ENCODE measurements at places on chromosomes 4 and X.

GRCh38 chr4:8192748-8193738 is 6.0 kb upstream of the SH3TC1 start:
- no peak for DNase-seq

GRCh38 chrX:108696690-108697089 is 39.7 kb downstream of the IRS4 start:
- DNase-seq: no peak

- no peak for DNase-seq
These were observed 180.1 kb upstream of the S100G start for GRCh38 chrX:16469870-16470269.

DNA sequence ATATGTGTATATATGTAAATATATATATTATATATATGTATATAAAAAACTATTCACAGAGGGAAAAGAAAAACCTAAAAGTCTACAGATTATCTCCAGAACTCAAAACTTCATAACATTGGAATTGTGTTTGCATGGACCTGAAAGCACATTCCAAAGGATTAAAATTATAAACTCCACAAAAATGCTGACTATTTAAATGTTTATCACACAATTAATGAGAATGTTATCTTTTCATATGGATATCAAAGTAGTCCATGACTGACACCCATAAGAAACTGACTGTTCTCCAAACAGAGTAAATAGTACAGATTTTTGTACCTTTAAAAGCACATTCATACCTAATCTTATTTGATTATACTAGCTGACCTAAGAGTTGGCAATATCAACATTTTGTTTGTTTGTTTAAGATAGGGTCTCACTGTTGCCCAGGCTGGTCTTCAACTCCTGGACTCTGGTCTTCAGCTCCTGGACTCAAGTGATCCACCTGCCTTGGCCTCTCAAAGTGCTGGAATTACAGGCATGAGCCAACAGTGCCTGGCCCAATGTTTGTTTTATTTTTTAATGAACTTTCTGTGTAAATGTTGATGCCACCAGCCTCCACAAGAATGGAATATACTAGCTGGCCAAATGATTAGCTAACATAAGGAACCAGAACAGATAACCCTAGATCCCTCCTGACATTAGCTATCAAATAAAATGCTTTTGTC is 50.0 kb downstream of the SLC39A8 start:
- DNase-seq: no peak

GRCh38 chr4:73780834-73781233 is 40.5 kb downstream of the CXCL8 start:
- DNase-seq: no peak

DNA sequence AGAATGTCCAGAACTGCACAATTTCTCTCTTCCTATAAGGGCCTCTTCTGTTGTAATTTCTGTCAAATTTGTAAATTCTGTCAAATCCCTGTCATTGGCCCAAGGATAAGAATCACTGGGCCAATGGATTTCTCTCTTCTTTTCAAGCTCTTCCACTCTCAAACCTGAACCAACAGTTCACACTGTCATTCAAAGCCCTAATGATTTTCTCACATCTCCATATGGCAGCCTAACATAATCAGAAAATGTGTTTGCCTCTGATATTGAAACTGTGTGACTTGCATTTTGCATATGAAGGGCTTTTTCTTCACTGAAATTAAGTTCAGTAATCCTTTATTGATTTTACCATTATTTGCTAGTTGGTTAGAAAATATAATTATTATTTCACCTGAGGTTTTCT is 1349.1 kb downstream of the FSTL5 start:
- DNase-seq: no peak

DNA sequence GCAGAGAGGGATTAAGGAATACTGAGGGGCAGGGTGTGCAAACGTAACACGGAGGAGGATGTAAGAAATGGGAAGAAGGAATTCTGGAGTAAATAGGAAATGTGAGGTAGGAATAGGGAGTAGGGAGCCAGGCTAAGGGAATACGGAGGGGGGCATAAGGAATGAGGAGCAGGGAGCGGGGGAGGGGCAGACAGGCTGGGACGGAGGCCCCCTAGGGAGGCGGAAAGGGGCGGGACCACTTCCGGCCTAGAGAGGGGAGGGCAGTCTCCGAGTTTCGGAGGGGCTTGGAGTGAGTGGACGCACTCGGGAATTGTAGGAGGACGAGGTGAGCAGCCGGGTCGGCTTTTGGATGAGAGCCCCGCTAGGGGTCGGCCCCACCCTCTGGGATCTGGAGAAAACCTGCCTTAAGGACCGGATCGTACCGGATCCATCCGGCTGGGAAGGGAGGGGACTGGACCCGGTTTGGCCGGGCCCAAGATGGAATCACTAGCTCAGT is 612 bp downstream of the MAGED2 start:
- peak; percentile 15 for DNase-seq

DNA sequence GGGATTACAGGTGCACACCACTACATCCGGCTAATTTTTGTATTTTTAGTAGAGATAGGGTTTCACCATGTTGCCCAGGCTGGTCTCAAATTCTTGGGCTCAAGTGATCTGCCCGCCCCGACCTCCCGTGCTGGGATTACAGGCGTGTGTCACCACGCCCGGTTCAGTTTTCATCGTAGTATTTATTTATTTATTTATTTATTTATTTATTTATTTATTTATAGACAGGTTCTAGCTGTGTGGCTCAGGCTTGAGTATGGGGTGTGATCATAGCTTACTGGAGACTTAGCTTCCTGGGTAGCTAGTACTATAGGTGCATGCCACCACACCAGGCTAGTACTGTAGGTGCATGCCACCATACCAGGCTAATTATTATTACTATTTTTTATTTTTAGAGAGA is 64.1 kb upstream of the STOX2 start:
- no peak for DNase-seq

GRCh38 chr4:85113706-85114105 is 147.2 kb upstream of the WDFY3 start:
- DNase-seq: no peak

GRCh38 chrX:40171513-40172400 is 74.0 kb upstream of the BCOR start:
- DNase-seq: no peak

DNA sequence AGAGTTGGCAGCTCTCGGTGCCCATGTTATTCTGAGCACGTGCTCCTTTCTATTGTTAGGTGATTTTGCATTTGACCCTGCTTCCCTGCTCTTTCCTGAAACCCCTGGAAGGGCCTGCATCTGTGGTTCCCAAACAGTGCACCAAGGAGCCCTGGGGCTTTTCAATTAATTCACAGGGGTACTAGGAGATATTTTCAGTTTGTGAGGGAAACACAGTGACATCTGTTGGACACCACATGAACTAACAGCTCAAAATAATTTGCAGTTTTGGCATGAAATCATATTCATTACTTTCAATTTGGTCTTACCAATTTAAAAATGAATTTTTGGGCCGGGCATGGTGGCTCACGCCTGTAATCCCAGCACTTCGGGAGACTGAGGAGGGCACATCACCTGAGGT is 156.6 kb downstream of the GATB start:
- no peak for DNase-seq

- no peak for DNase-seq
These were observed 54.5 kb downstream of the FAM184B start for GRCh38 chr4:17726911-17727310.

GRCh38 chr4:105060628-105061027 is 86.0 kb upstream of the TET2 start:
- no peak for DNase-seq

Measured in activated T-helper 1 cell treated with anti-CD3 and anti-CD28 coated beads, Interleukin-2, amount 50 U/mL, for 16 hours (primary cell).